Glutamatergic neuron (in vitro differentiated cells): ENCODE measurements at places on chromosomes 7 and 10.

DNA sequence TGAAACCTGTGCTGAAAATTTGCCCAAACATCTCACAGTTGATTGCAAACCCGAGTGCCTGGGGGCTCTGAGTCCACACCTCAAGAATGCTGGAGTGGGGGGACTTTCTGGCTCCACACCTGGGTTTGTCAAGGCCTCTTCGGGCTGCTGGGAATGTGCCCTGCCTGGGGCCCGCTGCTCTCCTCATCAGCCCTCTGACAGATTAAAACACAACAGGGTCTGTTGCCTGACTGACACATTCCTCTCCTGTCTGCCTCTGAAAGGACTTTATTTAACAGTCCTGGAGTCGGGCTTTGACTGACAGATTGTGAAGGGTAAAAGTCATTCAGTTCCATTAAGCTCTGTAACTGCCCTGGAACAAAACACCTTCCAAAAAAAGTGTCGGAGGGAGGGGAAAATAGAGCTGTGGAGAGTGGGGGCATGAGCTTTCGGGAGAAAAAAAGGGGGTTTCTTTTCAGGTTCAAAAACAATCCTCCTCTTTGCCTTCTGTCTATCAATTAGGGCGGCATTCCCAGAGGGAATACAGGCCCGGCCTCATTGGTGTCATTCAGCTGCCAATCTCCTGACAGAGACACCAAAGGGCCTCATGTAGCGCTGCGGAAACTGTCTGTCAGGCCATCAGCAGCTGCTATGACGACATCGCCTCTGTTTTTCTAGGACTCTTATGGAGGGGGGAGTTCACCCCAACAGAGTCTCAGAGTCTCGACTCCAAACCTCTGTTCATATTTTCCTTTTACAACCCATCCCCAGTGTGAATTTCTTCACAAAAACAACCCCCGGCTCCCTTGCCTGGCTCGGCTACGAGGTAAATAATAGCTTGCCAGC is 398.8 kb upstream of the NFE2L3 start:
- DNase-seq: peak; percentile 74
- peaks cover 2% of the 10 kb centered on the region for H3K27me3 ChIP-seq
- H3K27ac ChIP-seq: peak overlapping the region; percentile 93

DNA sequence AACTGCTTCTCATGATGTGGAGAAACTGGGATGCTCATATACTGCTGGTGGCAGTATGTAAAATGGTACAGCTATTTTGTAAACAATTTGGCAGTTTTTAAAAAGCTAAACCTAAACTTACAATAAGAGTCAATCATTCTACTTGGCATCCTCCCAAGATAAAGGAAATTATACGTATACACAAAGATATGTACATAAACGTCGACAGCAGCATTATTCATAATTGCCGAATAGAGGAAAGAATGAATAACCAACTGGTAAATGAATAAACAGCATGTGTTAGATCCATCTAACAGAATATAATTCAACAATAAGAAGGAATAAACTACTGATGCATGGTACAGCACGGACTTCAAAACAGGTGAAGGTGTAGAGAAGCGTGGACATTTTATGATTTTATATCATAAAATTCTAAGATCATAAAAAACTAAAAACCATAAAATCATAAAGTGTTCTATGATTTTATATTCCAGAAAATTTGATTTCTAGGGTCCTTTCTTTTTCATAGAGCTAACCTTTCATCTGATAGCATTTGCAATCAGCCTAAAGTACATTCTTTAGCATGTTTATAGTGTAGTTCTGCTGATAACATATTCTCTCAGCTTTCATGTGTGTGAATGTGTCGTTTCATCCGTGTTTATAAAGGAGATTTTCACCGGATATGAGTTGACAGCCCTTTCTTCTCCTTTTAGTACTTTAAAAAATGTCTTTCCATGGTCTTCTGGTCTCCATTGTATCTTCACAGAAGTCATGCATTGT is 261.5 kb downstream of the DIP2C start:
- no peaks in the 10 kb centered on the region for H3K4me1 ChIP-seq
- no peak for DNase-seq
- peaks cover 2% of the 10 kb centered on the region for H3K27me3 ChIP-seq
- no peak overlapping the region for H3K27ac ChIP-seq
- H3K4me3 ChIP-seq: no peak overlapping the region

- H3K27ac ChIP-seq: peak overlapping the region; percentile 95
- H3K4me1 ChIP-seq: peaks cover 23% of the 10 kb centered on the region
- peak overlapping the region; percentile 90 for H3K4me3 ChIP-seq
- no peaks in the 10 kb centered on the region for H3K36me3 ChIP-seq
Observed at GRCh38 chr7:44884621-44885393, 523 bp downstream of the PURB start.

- no peak for DNase-seq
- no peak overlapping the region for H3K4me3 ChIP-seq
- peaks cover 21% of the 10 kb centered on the region for H3K4me1 ChIP-seq
- no peak overlapping the region for H3K27ac ChIP-seq
Observed at GRCh38 chr7:18756378-18757050, 261.0 kb downstream of the HDAC9 start.

DNA sequence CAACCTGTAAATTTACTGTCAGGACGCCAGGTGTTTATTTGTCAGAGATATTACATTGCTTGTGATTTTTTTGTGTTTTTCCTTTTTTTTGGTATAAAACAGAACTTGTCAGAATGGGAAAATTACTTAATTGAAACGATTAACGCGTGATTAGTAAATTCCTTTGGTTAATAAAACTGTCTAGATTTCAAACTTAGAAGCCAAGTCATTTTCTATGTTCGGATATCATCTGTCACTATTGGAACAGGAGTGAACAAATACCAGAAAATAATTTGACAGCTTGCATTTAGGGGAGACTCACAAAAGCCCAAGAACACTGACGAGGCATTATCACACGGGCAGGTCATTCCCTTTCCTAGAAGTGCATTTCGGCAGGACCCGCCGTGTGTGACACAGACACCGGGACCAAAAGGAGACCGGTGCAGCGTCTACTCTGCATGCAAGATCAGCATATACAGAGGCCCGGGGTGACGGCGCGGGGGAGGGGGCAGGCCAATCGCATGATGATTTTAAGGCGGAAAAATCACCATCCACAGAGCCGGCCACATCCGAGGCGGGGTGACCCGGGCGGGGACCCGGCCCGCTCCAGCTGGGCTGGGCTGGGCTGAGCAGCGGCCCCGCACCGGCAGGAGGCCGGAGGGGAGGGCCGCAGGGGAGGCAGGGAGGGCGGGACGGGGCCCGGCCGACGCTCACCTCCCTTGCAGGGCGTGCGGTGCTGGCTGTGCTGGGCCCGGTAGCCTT is 841 bp downstream of the GLUD1 start:
- DNase-seq: peak; percentile 85
- H3K27me3 ChIP-seq: peaks cover 8% of the 10 kb centered on the region
- H3K4me1 ChIP-seq: peaks cover 17% of the 10 kb centered on the region
- H3K27ac ChIP-seq: peak overlapping the region; percentile 83
- no peaks in the 10 kb centered on the region for H3K36me3 ChIP-seq

DNA sequence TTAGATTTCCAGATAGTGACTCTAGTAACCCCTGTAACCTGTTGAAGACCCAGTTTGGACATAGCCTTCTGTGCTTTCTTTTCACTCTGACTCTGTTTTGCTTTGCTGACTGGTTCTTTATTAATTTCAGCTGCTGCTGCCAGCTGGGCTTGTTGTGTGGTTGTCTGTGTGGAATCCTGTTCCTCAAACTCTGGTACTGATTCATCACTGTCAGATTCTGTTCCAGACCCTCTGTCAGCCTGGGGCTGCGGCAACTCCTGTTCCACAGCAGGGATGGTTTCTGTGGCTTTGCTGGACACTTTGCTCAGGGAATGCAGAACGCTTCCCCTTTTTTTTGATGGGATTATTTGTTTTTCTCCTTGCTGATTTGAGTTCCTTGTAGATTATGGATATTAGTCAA is 104.9 kb downstream of the SEC23IP start:
- peaks cover 34% of the 10 kb centered on the region for H3K36me3 ChIP-seq
- DNase-seq: no peak
- no peak overlapping the region for H3K27ac ChIP-seq
- no peak overlapping the region for H3K4me3 ChIP-seq
- peaks cover 3% of the 10 kb centered on the region for H3K27me3 ChIP-seq
